Fibroblast of skin of left biceps (primary cell): ENCODE measurements at places on chromosomes 1 and 21.

DNA sequence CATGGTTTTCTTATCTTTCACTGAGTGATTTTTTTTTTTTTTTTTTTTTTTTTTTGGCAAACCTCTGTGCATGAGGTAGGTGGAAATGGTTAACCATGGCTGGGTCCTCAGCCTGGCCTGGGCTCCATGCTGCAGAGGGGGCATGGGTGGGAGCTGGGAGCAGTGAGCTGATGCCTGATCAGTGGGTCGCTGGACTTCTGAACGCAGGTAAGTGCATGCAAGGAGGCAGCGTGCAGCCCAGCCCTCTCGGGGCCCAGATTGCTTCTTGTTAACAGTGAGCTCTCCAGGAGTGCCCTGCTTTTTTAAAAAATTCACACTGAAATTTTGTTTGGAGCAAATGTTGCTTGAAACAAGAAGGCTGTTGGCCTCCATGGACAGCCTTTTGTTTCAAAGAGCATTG, 75.2 kb downstream of the UCK2 start:
- DNase-seq: no peak

- DNase-seq: no peak
Observed at GRCh38 chr1:154459080-154459479, 42.9 kb upstream of the TDRD10 start.

DNA sequence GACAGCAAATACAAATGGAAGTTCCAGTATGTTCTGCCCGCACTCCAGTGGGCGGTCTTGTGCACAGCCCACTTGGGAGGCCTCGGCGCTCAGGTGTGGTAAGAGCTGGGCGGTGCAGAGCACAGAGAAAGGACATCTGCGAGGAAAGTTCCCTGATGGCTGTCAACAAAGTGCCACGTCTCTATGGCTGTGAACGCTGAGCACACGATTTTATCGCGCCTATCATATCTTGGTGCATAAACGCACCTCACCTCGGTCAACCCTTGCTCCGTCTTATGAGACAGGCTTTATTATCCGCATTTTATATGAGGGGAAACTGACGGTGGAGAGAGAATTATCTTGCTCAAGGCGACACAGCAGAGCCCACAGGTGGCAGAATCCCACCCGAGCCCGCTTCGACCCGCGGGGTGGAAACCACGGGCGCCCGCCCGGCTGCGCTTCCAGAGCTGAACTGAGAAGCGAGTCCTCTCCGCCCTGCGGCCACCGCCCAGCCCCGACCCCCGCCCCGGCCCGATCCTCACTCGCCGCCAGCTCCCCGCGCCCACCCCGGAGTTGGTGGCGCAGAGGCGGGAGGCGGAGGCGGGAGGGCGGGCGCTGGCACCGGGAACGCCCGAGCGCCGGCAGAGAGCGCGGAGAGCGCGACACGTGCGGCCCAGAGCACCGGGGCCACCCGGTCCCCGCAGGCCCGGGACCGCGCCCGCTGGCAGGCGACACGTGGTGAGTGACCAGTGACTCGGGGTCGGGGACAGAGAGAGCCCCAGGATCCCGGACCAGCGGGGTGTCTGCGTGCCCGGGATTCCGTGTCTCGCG, at the start of gene IL12RB2:
TSS of gene IL12RB2 (plus strand) at position 623 of the 810 bp plus-strand sequence. CDS start 12,496 bp downstream, outside the sequence.
- DNase-seq: no peak

DNA sequence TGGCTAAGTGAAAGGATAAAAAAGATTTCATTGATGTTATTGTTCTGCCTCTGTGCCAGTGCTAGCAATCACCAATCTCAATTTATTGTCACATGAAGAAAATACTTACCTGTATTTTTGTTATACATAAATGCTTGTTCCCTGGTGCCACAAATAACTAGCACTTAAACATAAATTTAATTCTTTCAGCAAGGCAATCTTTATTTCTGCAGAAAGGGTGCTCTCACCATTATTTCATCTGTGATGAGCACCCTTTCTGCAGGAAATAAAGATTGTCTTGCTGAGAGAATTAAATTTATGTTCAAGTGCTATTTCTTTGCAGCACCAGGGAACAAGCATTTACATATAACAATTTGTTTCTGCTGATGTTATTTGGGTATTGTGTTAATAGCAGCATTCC, 87.2 kb downstream of the DIRAS3 start:
- DNase-seq: no peak

GRCh38 chr1:52386458-52386857, 17.8 kb downstream of the ORC1 start:
- no peak for DNase-seq

DNA sequence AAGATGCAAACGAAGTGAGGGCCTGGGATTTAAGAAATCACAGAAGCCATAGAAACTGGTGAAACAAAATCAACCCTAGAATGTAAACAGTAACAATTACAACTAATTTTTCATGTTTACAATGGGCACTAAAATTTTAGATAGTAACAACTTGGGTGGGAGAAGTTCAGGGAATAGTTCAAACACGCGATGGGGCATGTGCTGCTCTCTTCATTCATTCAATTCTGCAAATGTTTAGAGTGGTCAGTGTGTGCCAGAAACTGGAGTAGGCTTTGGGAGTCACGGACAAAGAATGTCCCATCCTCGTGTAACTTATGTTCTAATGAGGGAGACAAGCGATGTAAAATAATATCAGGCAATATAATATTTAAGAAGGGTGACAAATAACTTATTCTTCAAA, 133.4 kb downstream of the GREM2 start:
- DNase-seq: no peak

DNA sequence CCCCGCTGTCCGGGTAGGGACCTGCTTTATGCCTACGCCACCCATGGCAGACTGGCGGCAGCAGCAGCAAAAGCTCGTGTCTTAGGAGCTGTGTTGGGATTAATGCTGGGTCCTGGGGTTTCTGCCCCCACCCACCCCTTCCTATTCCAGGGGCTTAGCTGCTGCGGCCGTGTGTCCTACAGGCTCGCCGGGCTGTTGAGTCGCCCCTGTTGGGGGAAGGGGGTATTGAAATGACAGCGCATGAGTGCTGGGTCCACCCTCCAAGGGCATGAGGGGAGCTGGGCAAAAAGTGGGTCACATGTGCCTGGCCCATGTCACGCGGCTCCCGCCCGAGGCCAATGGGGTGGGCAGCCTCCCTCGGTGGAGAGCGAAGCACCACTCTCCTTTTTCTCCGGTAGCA, 118.3 kb upstream of the COL6A1 start:
- DNase-seq: no peak
